Tibial nerve (tissue), 4 donors: ENCODE measurements at places on chromosomes 1 and 21. TPM values are rescaled to one million over a fixed set of nuclear protein-coding genes. Genes with fewer than 3 reads are reported as not detected.
A peak's percentile ranks its signal among the peaks of the same experiment; 100 is the strongest.

- H3K36me3 ChIP-seq, result no peaks in the 10 kb centered on the region
- no peak overlapping the region for H3K4me3 ChIP-seq
- DNase-seq, result no peak
- H3K27ac ChIP-seq, result peak overlapping the region; percentile 63
Measured at GRCh38 chr1:218809625-218810024, 364.1 kb upstream of the LYPLAL1 start.

DNA sequence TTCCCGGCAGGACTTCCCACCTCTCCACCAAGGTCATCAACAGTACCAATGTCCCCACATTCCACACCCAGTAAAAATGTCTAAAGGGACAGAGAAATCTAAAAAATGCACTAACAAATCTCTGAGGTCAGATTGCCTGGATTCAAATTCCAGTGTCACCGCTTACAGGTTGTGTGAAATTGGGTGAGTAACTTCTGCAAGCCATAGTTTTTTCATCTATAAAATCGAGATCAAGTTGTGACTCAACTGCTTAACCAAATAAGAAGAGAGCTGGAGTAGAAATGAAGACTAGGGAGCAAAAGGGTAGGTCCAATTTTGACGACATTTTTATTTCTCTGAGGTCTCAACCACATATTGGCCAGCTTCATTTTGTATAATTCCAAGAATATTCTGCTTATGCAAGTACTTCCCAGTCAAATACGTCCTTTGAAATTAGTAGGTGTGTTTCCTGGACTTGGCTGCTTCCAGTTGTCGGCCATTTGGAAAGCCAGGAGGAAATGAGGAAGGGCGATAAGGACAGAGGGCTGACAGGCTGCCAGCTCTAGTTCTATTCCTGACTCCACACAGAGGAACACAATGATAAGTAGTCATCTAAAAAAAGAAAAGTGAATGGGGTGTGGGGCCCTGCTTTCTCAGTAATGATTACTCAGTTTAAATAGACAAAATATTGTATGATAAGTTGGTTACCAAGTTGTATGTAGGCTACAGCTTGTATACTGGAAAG lies 57.7 kb upstream of the ZC3H11B start:
- no peaks in the 10 kb centered on the region for H3K4me1 ChIP-seq
- no peaks in the 10 kb centered on the region for H3K36me3 ChIP-seq
- no peak for DNase-seq
- H3K27ac ChIP-seq, result no peak overlapping the region
- no peaks in the 10 kb centered on the region for H3K27me3 ChIP-seq
- no peak overlapping the region for H3K4me3 ChIP-seq

- no peaks in the 10 kb centered on the region for H3K4me1 ChIP-seq
- no peak for DNase-seq
- no peak overlapping the region for H3K27ac ChIP-seq
- H3K36me3 ChIP-seq, result no peaks in the 10 kb centered on the region
- no peak overlapping the region for H3K4me3 ChIP-seq
Measured at GRCh38 chr1:37037690-37038089, 3.4 kb upstream of the GRIK3 start.

DNA sequence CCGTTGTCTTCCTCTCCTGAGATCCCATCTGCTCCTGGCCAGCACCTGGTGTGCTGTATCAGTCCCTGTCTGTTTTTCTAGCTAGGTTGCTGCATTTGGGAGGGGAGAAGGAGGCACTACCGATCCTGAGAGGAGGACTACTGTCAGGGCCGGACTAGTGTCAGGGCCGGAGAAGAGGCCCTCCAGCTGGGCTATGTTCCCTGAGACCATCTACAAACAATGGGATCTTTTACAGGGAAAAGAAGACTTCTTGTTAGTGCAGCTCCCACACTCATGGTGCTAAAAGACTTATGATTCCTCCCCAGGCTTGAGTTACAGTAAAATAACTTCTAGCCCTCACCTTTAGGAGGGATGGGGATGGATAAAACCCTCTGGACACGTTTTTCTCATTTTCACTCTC lies 141.0 kb upstream of the TNR start:
- H3K4me3 ChIP-seq, result no peak overlapping the region
- H3K36me3 ChIP-seq, result no peaks in the 10 kb centered on the region
- no peak overlapping the region for H3K27ac ChIP-seq
- H3K4me1 ChIP-seq, result no peaks in the 10 kb centered on the region

DNA sequence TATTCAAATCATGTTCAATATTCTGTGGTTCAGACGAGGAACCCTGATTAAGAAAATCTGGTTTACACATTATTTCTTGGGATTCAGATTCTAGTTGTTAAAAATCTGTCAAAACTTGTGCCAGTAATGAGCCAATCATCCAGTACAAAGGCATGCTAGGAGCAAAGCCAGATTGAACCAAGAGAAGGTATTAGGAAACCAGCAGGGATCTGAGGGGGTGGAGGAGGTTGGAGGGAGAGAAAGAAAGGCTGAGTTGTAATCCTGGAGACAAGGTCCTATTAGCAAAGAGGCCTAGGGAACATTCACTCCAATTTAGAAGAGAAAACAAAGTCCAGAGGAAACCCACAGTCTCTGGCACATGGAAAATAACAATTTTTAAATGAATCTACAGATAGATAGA lies 352.9 kb downstream of the LTN1 start:
- H3K27me3 ChIP-seq, result no peaks in the 10 kb centered on the region
- H3K4me3 ChIP-seq, result no peak overlapping the region
- no peak for DNase-seq

GRCh38 chr1:183635099-183635605 lies 431 bp downstream of the ARPC5 start:
- peaks cover 29% of the 10 kb centered on the region for H3K4me1 ChIP-seq
- H3K4me3 ChIP-seq, result peak overlapping the region; percentile 81
- H3K27ac ChIP-seq, result peak overlapping the region; percentile 97
- H3K36me3 ChIP-seq, result no peaks in the 10 kb centered on the region
- DNase-seq, result no peak

DNA sequence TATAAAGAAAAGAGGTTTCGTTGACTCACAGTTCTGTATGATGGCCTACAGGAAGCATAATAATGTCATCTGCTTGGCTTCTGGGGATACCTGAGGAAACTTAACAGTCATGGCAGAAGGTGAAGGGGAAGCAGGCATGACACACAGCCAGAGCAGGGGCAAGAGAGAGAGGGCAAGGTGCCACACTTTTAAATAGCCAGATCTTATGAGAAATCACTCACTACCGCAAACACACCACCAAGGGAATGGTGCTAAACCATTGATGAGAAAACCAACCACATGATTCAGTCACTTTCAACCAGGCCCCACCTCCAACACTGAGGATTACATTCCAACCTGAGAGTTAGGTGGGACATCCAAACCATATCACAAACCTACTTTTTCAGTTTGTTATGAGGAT lies 245.9 kb upstream of the SGIP1 start:
- H3K27ac ChIP-seq, result no peak overlapping the region
- no peak overlapping the region for H3K4me3 ChIP-seq
- H3K36me3 ChIP-seq, result no peaks in the 10 kb centered on the region
- peaks cover 1% of the 10 kb centered on the region for H3K4me1 ChIP-seq

DNA sequence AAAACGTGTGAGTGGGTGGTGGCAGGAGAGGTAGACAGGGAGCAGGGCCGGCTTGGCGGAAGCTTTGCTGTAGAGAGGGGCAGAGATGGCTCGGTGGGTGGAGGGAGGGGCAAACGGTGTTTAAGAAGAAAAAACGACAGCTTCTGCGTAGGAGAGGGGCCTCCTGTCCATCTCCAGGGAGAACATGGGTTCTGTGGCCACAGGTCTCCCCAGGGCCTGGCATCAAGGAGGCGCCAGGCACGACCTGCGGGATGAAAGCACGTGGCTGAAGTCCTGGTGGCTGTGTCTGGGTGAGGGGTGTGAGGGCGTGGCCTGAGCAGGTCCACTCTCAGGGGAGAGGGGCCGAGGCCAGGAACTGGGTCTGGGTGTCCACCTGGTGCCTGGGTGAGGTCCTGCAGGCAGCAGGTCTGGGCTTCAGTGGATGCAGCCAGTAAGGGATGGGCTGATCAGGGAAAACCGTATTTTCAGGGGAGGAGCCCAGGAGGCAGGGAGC lies 940 bp upstream of the PRKCZ start:
- H3K27me3 ChIP-seq, result peaks cover 90% of the 10 kb centered on the region
- H3K27ac ChIP-seq, result peak overlapping the region; percentile 74
- DNase-seq, result no peak
- no peaks in the 10 kb centered on the region for H3K4me1 ChIP-seq
- H3K36me3 ChIP-seq, result no peaks in the 10 kb centered on the region

DNA sequence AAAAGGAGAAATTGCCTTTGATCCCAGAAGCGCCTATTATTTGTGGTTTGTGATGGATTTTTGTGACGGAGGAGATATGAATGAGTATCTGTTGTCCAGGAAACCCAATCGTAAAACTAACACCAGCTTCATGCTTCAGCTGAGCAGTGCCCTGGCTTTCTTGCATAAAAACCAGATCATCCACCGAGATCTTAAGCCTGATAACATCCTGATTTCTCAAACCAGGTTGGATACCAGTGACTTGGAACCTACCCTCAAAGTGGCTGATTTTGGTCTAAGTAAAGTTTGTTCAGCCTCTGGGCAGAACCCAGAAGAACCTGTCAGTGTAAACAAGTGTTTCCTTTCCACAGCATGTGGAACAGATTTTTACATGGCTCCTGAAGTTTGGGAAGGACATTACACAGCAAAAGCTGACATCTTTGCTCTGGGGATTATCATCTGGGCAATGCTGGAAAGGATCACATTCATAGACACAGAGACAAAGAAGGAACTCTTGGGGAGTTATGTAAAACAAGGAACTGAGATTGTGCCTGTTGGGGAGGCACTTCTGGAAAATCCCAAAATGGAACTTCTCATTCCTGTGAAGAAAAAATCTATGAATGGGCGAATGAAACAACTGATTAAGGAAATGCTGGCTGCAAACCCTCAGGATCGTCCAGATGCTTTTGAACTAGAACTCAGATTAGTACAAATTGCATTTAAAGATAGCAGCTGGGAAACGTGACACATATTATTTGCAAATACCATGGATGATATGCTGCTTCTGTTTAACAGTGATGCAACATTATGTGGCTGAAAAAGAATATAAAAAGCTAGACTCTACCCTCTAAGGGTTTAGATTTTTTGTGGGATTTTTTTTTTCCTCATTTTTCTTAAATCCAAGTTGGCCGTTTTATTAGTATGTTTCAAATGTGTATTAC lies 10.5 kb downstream of the PDIK1L start:
- H3K27me3 ChIP-seq, result no peaks in the 10 kb centered on the region
- no peaks in the 10 kb centered on the region for H3K4me1 ChIP-seq
- no peak for DNase-seq

DNA sequence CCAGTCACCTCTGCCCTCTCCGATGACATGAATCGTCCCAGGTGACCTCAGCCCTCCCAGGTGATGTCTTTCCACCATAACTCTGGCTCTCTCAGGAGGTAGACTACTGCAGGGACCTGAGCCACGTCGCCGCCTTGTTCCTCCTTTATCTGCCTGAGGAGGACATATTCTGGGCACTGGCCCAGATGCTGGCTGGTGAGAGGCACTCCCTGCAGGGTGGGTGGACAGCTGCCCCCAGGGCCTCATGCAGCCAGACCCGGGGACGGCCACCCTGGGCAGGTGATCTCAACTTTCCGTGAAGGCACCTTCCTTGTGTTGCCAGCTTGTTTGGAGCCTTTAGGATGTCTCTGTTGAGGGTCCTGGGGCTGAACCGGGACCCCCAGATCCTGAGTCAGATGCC lies 13.9 kb upstream of the ZBTB17 start:
- no peaks in the 10 kb centered on the region for H3K4me1 ChIP-seq
- H3K4me3 ChIP-seq, result no peak overlapping the region

GRCh38 chr1:26529405-26529654 lies 231 bp upstream of the RPS6KA1 start:
- H3K27me3 ChIP-seq, result peaks cover 6% of the 10 kb centered on the region
- DNase-seq, result no peak
- no peaks in the 10 kb centered on the region for H3K36me3 ChIP-seq
- H3K4me3 ChIP-seq, result peak overlapping the region; percentile 54
- peak overlapping the region; percentile 74 for H3K27ac ChIP-seq

DNA sequence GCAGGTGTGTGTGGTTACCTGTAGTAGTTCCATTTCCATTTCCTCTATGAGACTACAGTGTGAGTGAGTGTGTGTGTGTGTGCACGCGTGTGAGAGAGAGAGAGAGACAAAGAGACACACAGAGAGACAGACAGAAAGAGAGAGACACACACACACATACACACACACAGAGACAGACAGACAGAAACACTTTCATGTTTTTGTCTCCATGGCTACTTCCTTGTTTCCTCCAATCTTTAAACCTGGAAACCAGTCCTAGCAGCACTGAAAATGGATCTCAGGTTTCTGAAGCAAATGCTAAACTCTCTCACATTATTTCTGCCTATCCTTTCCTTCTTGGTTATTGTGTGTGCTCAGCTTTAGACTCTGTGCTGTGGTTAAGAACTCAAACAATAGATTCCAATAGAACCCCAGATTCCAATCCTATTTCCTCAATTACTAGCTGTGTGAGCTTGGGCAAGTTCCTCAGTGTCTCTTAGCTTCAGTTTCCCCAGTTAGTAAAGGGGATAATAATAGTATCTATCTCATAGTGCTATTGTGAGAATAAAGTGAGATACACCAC lies 22.4 kb upstream of the ABCD3 start:
- H3K4me3 ChIP-seq, result no peak overlapping the region
- no peak for DNase-seq
- no peaks in the 10 kb centered on the region for H3K4me1 ChIP-seq

- H3K27me3 ChIP-seq, result no peaks in the 10 kb centered on the region
- H3K4me3 ChIP-seq, result no peak overlapping the region
- no peak overlapping the region for H3K27ac ChIP-seq
- no peaks in the 10 kb centered on the region for H3K36me3 ChIP-seq
- DNase-seq, result peak; percentile 75
Measured at GRCh38 chr1:182330303-182330702, 61.3 kb downstream of the GLUL start.

- H3K4me3 ChIP-seq, result no peak overlapping the region
- H3K27me3 ChIP-seq, result no peaks in the 10 kb centered on the region
- H3K36me3 ChIP-seq, result no peaks in the 10 kb centered on the region
- H3K4me1 ChIP-seq, result no peaks in the 10 kb centered on the region
Measured at GRCh38 chr1:66251546-66251945, 282.4 kb upstream of the SGIP1 start.

DNA sequence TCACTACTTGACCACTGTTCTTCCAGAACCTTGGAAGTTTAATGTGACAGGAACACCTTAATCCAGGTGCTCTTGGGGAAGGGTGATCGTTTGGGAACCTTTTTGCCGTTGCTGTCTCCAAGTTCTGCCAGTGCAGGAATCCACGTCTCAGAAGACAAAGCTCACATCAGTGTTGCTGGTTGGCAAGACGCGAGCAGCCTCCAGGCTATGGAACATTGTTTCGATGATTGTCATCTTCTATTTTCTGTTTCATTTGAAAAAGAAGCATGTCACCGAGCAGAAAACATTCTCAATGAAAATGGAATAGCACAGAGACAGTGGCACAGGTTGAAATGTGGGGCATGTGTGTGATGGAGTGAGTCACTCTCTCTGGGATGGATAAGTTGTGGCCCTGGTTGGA lies 11.7 kb downstream of the STUM start:
- no peaks in the 10 kb centered on the region for H3K4me1 ChIP-seq
- H3K27me3 ChIP-seq, result no peaks in the 10 kb centered on the region
- no peak for DNase-seq
- H3K36me3 ChIP-seq, result no peaks in the 10 kb centered on the region
- no peak overlapping the region for H3K27ac ChIP-seq

GRCh38 chr1:244265507-244265906 lies 186.2 kb downstream of the ADSS2 start:
- no peaks in the 10 kb centered on the region for H3K4me1 ChIP-seq
- no peak overlapping the region for H3K27ac ChIP-seq
- DNase-seq, result no peak
- H3K4me3 ChIP-seq, result no peak overlapping the region
- no peaks in the 10 kb centered on the region for H3K36me3 ChIP-seq

Gene MXRA8
- 351 TPM for total RNA-seq

Gene RSPH1
- total RNA-seq, result not detected

Gene CFAP107
- total RNA-seq, result not detected

Gene SLC25A34
- 3.7 TPM for total RNA-seq

Gene NEK2
- total RNA-seq, result 1.8 TPM
